Chondrocyte (in vitro differentiated cells): ENCODE measurements at places on chromosomes 16 and 17. TPM values are rescaled to one million over a fixed set of nuclear protein-coding genes. Genes with fewer than 3 reads are reported as not detected.

Gene TBX4
- not detected in 3 replicates for total RNA-seq

Gene OTOA
- 0.10 TPM in 1 of 3 replicates, not detected in the others for total RNA-seq

Gene ACAP1
- 2.9 to 6.8 TPM (median 3.7 TPM) in 3 replicates for total RNA-seq

Gene NPIPA5
- total RNA-seq, result 6.9 to 11.5 TPM (median 7.7 TPM) in 3 replicates

Gene PIRT
- not detected in 3 replicates for total RNA-seq

Gene MVD
- 38.3 to 40.0 TPM (median 38.8 TPM) in 3 replicates for total RNA-seq

Gene C17orf78
- not detected in 3 replicates for total RNA-seq

Gene SLC5A11
- total RNA-seq, result not detected in 3 replicates

Gene SULT1A3
- total RNA-seq, result 14.1 to 16.6 TPM (median 14.7 TPM) in 3 replicates

Gene ZP2
- total RNA-seq, result not detected in 3 replicates

Gene UBALD1
- total RNA-seq, result 22.9 to 36.6 TPM (median 23.6 TPM) in 3 replicates

Gene CA5A
- total RNA-seq, result not detected in 3 replicates

Gene EVI2B
- total RNA-seq, result 0.21 TPM in 1 of 3 replicates, not detected in the others

Gene HBA2
- not detected in 3 replicates for total RNA-seq

Gene FBRS
- 49.9 to 54.5 TPM (median 52.8 TPM) in 3 replicates for total RNA-seq

Gene LPCAT2
- total RNA-seq, result 15.2 to 18.7 TPM (median 17.4 TPM) in 3 replicates

Gene ZSCAN10
- total RNA-seq, result not detected in 3 replicates

Gene ACTG1
- 3,639 to 4,575 TPM (median 4,567 TPM) in 3 replicates for total RNA-seq

Gene RAB40C
- 15.2 to 19.6 TPM (median 19.6 TPM) in 3 replicates for total RNA-seq

Gene GNG13
- total RNA-seq, result not detected in 3 replicates

Gene THAP11
- total RNA-seq, result 25.3 to 26.3 TPM (median 25.7 TPM) in 3 replicates

Gene ALDH3A1
- total RNA-seq, result 1.6 TPM in 1 of 3 replicates, not detected in the others

Gene WNK4
- 0.26 to 0.32 TPM in 2 of 3 replicates, not detected in the other for total RNA-seq

Gene SPATA22
- total RNA-seq, result not detected in 3 replicates

Gene RHBDL3
- 0.10 to 0.27 TPM (median 0.25 TPM) in 3 replicates for total RNA-seq

Gene NPW
- 1.1 to 3.7 TPM (median 2.5 TPM) in 3 replicates for total RNA-seq

Gene KRTAP4-6
- total RNA-seq, result not detected in 3 replicates

Gene QPRT
- 19.5 to 21.8 TPM (median 20.7 TPM) in 3 replicates for total RNA-seq

Gene ULK2
- 29.8 to 33.5 TPM (median 29.8 TPM) in 3 replicates for total RNA-seq

Gene TRPV3
- total RNA-seq, result 0.27 to 0.74 TPM in 2 of 3 replicates, not detected in the other

Gene SEZ6L2
- total RNA-seq, result 10.9 to 17.0 TPM (median 16.3 TPM) in 3 replicates

Gene PIMREG
- total RNA-seq, result 5.2 to 7.4 TPM (median 7.0 TPM) in 3 replicates

Gene AIPL1
- total RNA-seq, result not detected in 3 replicates

Gene NPIPB13
- 5.6 to 9.9 TPM (median 9.8 TPM) in 3 replicates for total RNA-seq

Gene GGA2
- total RNA-seq, result 37.2 to 43.0 TPM (median 40.4 TPM) in 3 replicates

Gene C16orf46
- total RNA-seq, result 0.35 to 0.36 TPM in 2 of 3 replicates, not detected in the other

Gene CNGB1
- not detected in 3 replicates for total RNA-seq

Gene KRTAP4-1
- total RNA-seq, result not detected in 3 replicates

Gene CPHXL
- not detected in 3 replicates for total RNA-seq

Gene KRTAP2-2
- total RNA-seq, result not detected in 3 replicates

Gene MT4
- not detected in 3 replicates for total RNA-seq

Gene EFCAB3
- not detected in 3 replicates for total RNA-seq
